ENCODE measurements at places on chromosomes 3 and 15. TPM values are rescaled to one million over a fixed set of nuclear protein-coding genes. Genes with fewer than 3 reads are reported as not detected.

The CCNDBP1 gene
- total RNA-seq: 55.6 TPM

The SLC33A1 gene
- total RNA-seq: 23.7 TPM

The GALNT15 gene
- total RNA-seq: 19.3 TPM

The CTXN2 gene
- total RNA-seq: not detected

The TRIM69 gene
- 46.1 TPM for total RNA-seq

The KLHL40 gene
- total RNA-seq: 0.09 TPM

The CSPG4 gene
- total RNA-seq: 17.7 TPM

The OSBPL10 gene
- 4.9 TPM for total RNA-seq

The UACA gene
- 29.7 TPM for total RNA-seq

The RBP2 gene
- not detected for total RNA-seq

The UPK1B gene
- not detected for total RNA-seq

The GOLGA6L9 gene
- 1.1 TPM for total RNA-seq

The APBA2 gene
- total RNA-seq: 0.69 TPM

The MYLK gene
- 85.1 TPM for total RNA-seq

The SIDT1 gene
- total RNA-seq: 0.66 TPM

The IL16 gene
- total RNA-seq: 3.1 TPM

The TMEM43 gene
- total RNA-seq: 83.7 TPM

The TMEM40 gene
- total RNA-seq: 5.1 TPM

The NAA50 gene
- total RNA-seq: 61.8 TPM

The NMB gene
- 2.3 TPM for total RNA-seq
